ENCODE measurements at places on chromosomes 4 and X.

DNA sequence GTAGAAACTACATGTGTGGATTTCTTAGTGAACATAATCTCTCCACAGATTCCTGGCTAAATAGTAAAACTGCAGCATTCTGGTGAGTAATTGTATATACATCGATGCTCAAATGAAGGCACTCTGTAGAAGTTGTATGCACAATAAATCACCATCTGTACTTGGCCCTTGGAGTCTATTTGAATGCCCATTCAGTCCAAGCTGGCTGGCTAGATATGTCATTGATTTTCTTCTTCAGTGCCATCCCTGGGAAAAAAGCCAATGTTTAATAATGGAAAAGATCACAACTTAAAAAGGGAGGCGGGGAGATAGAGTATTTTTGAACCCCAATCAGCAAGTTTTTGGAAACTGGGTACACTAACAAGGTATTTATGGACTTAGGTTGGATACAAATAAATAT is 381.0 kb upstream of the TEX13C start:
- no peak for DNase-seq

DNA sequence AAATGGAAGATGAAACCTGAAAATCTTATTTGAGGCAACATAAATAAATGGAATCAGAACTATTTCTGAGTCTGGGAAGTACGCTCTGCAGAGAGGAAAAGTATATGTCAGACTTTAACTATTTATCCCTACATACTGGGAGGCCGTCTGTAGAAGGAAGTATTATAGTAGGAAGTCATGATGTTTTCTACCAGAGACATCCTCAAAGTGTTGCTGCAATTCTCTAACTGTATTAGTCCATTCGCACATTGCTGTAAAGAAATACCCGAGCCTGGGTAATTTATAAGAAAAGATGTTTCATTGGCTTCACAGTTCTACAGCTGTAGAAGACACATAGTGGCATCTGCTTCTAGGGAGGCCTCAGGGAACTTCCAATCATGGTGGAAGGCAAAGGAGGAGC is 88.7 kb upstream of the TBL1X start:
- no peak for DNase-seq

DNA sequence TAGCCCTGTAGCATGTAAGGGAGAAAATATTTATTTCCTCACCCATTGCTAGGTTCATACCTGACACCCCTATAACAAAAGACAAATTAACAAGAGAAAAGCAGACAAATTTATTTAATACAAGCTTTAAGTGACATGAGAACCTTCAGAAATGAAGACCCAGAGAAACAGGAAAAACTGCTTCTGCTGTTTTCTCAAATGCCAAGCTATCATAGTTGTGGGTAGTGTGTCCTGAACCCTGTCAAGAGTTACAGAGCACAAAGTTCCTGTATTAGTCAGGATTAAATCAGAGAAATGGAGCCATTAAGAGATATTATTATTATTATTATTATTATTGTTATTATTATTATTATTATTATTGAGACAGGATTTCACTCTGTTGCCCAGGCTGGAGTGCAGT is 17.5 kb downstream of the CCDC160 start:
- DNase-seq, result no peak

GRCh38 chr4:54238389-54238788 is 9.3 kb downstream of the PDGFRA start:
- DNase-seq, result no peak

- no peak for DNase-seq
These were observed 238.7 kb upstream of the TET2 start for GRCh38 chr4:104907991-104908390.

DNA sequence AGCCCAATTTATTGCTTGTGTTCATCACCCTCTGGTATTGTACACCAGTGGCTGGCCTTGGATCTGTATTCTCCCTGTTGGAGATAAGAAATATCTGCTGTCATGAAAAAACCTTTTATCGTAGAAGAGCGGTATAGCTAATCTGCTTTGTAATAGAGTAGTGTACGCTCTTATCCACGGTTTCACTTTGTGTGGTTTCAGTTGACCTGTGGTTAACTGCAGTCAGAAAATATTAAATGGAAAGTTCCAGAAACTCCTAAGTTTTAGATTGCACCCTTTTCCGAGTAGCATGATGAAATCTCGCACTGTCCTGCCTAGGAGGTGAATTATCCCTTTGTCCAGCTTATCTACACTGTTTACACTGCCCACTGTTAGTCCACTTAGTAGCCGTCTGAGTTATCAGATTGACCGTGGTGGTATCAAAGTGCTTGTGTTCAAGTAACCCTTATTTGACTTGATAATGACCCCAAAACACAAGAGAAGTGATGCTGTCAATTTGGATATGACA is 42.4 kb downstream of the KDM6A start:
- DNase-seq, result no peak

DNA sequence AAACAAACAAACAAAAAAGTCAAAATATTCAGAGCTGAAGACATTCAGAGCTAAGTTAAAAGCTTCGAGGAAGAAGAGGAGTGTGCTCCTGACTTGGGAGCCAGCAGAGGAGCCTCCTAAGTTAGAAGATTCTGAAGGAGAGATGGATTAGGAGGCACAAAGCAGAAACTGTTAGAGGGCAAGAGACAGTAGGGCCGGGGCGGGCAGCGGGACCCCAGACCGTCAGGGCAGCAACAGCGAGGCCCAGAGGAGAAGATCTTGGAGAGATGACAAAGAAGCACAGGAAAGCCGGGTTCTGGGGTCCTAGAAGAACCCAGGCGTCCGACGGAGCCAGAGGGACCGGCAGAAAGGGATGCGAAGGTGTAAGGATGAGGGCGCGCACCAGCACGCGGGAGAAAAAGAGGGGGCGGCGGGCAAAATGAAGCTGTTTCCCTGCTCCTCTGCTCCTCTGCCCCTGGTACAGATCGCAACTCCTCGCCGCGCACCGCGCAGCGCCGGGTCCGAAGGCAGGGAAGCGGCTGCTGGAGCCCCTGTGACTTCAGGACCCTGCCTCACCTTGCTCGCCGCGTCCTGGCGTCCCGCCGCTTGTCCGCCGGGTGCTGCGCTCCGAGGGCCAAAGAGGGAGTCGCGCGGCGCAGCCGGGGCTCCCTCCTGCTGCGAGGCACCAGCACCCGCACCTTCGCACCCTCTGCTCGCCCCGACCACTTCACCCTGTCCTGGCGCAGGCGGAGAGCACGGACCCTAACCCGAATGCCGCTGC is 477 bp downstream of the KLHL13 start:
- DNase-seq, result peak; percentile 67
